AG04449 (cell line): ENCODE measurements at places on chromosomes 6 and 20.

DNA sequence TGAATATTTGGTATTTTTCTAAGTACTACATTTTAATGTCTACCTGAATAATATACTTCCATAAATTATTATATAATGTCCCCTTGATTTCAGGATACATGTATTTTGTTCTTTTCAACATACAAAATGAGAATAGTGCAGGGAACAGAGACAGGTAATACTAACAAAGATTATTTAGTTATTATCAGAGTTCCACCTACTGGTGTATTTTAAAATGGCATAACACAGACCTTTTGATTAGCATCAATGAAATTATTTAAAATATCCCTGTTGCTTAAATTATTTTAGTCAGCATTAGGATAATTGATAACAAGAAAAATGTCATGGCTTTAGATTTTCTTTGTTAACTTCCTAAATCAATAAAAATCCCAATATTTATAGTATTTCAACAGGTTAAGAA lies 184.0 kb downstream of the PRDM13 start:
- DNase-seq: no peak

GRCh38 chr20:61203320-61203719 lies 48.7 kb upstream of the CDH4 start:
- no peak for DNase-seq

DNA sequence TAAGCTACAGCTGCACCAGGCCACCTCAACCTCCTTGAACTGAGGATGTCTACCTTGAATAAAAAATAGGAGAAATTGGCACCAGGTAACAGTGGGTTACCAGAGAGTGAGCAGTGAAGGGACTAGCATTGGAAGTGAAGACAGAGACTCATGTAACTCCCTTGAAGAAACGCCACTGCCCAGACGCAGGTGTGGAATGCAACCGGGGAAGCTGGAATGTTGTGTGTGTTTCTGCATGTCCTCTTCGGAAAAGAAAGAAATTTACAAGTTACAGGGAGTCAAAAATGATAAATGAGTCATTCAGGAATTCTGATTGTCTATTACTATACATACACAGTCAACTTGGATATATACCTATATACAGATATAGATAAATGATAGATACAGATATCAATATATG lies 514.7 kb upstream of the AGPAT4 start:
- DNase-seq: no peak

GRCh38 chr6:159521962-159522361 lies 171.1 kb downstream of the SOD2 start:
- DNase-seq: no peak

DNA sequence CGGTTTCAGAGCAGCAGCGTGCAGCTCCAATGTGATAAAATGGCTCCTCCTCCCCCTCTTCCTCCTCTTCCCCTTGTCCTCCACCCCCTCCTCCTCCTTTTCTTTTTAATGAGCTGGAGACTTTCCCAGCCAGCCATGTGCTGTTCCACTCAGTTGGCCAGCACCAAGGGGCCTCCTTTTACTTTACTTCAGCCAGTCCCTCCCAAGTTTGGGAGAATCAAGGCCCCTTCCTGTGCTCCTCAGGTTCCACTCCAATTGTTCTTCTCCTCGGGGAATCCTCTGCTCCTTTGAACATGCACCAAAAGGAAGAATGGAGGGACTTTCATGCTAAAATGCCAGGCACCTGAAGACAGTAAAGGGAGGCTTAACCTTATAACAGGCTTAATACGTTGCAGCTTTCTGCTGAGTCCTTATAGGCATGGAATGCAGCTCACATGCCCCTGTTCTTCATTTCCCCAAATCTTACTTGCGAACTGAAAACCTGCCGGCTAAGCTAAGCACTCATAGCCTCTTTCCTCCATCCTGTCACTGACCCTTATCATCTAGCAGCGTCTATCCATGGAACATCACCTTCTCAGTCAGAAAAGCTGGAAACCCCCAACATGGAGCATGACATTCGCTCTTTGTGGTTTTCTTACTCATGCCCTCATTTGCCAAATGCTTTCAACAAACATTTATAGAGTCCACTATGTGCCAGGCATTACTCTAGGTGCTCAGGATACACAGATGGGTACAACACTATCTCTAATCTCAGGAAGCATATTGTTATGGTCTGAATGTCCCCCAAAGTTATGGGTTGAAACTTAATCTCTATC lies 170.6 kb downstream of the PHACTR1 start:
- no peak for DNase-seq

DNA sequence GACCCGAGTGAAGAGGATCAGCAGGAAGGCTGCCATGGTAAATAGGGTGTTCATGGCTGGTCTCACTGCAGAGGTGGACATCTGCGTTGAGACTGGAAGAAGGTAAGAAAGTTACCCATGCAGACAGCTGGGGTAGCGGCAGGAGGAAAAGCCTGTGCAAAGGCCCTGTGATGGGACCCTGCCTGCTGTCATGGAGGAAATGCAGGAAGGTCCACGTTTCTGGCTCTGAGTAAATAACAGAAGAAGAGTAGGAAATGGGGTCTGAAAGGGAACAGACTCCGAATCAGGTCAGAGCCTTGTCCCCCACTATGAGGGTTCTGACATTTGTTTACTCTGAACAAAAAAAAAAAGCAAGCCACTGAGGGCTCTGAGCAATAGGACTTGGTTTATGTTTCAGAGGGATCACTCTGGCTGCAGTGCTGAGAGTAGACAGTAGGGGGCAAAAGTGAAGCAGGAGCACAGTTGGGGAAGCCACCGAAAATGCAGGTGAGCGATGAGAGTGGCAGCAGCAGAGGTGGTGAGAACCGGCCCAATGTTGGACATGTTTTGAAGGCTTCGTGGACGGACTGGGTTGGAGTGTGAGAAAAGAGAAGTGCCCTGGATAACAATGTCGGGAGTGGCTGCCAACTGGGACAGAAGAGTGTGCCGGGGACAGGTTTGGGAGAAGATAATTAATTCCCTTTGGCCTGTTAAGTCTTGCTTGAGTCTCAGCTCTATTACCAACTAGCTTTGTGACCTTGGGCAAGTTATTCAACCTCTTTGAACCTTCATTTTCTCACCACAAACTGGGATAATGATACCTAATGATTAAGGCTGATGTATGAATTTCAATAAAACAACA lies 57.9 kb upstream of the MAP7 start:
- no peak for DNase-seq

GRCh38 chr6:119481976-119482375 lies 132.4 kb upstream of the MAN1A1 start:
- DNase-seq: no peak

- no peak for DNase-seq
These were observed 10.3 kb downstream of the CPNE1 start for GRCh38 chr20:35654415-35654814.
